Chondrocyte (in vitro differentiated cells): ENCODE measurements at places on chromosomes 2 and 18. TPM values are rescaled to one million over a fixed set of nuclear protein-coding genes. Genes with fewer than 3 reads are reported as not detected.

The EMILIN1 gene
- 180 to 235 TPM (median 182 TPM) in 3 replicates for total RNA-seq

DNA sequence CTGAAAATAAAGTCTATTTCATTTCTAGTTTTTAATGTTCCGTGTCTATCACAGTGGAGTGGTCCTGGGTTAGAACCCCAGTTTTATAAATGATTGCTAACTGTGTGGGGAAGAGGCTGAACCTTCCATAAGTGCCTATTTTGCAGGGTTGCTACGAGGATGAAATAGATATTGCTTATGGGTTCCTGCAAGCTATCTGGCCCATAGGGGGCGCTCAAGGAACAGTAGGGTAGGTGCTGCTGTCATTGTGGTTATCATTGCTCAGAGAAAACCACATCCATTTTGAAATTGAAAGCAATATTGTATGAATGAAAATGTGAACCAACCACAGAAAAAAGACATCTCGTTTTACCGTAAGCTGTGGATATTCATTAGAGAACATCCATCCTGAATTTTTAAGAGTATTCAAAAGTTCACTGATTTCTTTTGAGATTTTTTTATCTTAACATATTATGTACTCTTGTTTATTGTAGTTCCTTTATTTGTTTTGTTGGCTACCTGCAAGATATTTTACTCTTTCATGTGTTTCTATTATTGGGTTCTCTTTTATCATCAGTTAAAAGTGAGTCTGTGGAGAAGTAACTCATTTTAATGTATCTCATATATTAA is 261.6 kb downstream of the NAPG start:
- H3K27me3 ChIP-seq, result no peaks in the 10 kb centered on the region
- no peak overlapping the region for H3K27ac ChIP-seq
- DNase-seq, result no peak
- peaks cover 9% of the 10 kb centered on the region for H3K4me1 ChIP-seq
- no peak overlapping the region for H3K4me3 ChIP-seq
- H3K36me3 ChIP-seq, result peaks cover 32% of the 10 kb centered on the region

GRCh38 chr18:9537677-9538076 is 62.4 kb downstream of the RALBP1 start:
- no peak for DNase-seq
- H3K4me3 ChIP-seq, result no peak overlapping the region
- peaks cover 32% of the 10 kb centered on the region for H3K4me1 ChIP-seq

The RAD51AP2 gene
- total RNA-seq, result not detected in 3 replicates

The CYP26B1 gene
- 2.7 to 4.9 TPM (median 4.7 TPM) in 3 replicates for total RNA-seq

GRCh38 chr2:207385903-207386302 is 143.9 kb upstream of the CREB1 start:
- H3K4me1 ChIP-seq, result peaks cover 24% of the 10 kb centered on the region
- H3K4me3 ChIP-seq, result no peak overlapping the region

The IL18RAP gene
- total RNA-seq, result not detected in 3 replicates

The HOXD3 gene
- not detected in 3 replicates for total RNA-seq

The PPP1R1C gene
- 0.52 to 2.9 TPM (median 1.2 TPM) in 3 replicates for total RNA-seq

DNA sequence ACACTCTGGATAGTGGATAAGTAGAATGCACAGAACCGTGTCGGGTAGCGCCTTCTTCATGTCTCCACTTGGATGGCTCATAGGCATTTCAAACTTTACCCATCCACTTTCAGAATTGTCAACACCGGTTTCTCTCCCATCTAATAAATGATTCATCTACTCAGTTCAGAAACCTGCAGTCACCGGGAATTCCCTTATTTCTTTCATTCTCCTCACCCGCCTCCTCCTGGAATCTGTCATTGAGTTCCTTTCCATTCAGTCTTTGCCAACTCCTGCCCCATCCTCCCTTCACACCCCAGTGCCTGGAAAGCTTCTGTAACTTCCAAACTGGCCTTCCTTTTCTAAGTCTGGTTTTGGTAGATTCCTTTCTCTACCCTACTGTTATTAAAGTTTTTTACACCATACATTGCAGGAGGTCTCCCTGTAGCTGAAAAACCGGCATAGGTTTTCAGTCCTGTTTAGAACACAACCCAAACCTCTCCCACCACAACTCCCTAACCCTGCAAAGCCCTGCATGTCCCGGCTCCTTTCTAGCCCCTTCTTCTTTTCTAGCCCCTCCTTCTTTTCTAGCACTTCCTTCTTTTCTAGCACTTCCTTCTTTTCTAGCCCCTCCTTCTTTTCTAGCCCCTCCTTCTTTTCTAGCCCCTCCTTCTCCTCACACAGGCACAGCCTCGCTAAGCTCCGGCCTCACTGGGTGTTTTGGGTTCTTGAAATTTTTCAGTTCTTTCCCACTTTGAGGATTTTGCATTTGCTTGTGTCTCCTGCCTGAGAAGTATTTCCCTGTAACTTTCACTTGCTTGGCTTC is 133.9 kb upstream of the KLHL14 start:
- peaks cover 18% of the 10 kb centered on the region for H3K4me1 ChIP-seq
- H3K27me3 ChIP-seq, result no peaks in the 10 kb centered on the region
- no peaks in the 10 kb centered on the region for H3K36me3 ChIP-seq
- H3K27ac ChIP-seq, result no peak overlapping the region
- no peak for DNase-seq
- H3K4me3 ChIP-seq, result no peak overlapping the region

DNA sequence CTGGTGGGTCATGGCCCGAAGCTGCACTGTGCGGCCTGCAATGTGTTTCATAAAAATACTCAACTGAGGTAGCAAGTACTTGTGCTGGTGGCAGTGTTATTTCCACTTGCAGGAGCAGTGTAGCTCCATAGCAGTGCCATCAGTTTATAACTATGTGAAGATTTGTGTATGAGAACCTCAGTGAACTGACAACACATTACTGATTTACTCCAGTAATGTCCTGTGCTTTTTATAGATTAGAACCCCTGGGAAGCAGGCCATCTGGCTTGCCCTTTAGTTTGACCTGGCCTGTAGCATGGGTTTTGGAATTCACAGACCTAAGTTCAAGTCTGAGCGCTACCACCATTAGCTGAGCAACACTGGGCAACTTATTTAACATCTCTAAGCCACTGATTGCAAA is 99.7 kb upstream of the AQP4 start:
- no peak overlapping the region for H3K27ac ChIP-seq
- H3K4me1 ChIP-seq, result no peaks in the 10 kb centered on the region
- DNase-seq, result no peak
- H3K27me3 ChIP-seq, result peaks cover 2% of the 10 kb centered on the region

DNA sequence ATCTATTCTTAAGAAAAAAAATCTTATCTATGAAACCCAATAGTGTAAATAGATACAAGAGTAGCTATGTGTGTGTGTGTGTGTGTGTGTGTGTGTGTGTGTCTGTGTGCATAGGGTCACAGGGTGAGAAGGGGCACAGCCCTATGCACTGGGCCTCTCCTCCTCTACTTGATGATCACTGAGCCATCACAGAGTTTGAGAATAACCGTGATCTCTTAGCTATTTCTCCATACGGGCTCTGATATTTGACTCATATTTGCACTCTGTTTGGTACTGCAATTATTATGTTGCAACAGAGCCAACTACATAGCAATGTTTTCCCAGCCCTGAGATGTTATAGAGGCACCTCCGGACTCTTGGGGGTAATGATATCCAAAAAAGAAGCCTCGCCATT is 28.8 kb upstream of the SLC40A1 start:
- no peak overlapping the region for H3K4me3 ChIP-seq
- DNase-seq, result no peak
- no peaks in the 10 kb centered on the region for H3K27me3 ChIP-seq
- H3K27ac ChIP-seq, result no peak overlapping the region
- H3K36me3 ChIP-seq, result no peaks in the 10 kb centered on the region
- peaks cover 20% of the 10 kb centered on the region for H3K4me1 ChIP-seq

The RNU2-63P gene
- 2.7 TPM in 1 of 3 replicates, not detected in the others for total RNA-seq

The ARHGAP25 gene
- 0.31 to 0.50 TPM in 2 of 3 replicates, not detected in the other for total RNA-seq

The KATNAL2 gene
- 5.8 to 9.3 TPM (median 7.4 TPM) in 3 replicates for total RNA-seq

The ITSN2 gene
- 26.6 to 30.2 TPM (median 28.6 TPM) in 3 replicates for total RNA-seq

DNA sequence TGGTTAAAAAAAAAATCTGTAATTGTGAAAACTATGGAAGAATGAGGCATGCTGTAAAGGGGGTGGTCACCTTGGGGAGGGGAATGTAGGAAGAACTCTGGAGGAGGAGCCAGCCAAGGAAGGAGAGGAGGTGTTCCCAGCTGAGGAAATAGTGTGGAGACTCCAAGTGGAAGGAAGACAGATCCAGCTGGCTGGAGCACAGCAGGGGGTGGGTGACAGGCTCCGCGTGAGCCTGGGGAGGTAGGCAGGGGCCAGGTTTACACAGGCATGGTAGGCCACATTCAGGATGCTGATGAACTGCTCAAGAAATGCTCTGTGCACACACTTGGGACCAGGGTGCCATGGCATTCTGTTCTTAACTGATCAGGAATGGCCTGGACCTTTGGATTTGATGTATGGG is 16.8 kb downstream of the AFF3 start:
- H3K4me3 ChIP-seq, result no peak overlapping the region
- no peak overlapping the region for H3K27ac ChIP-seq
- no peak for DNase-seq
- H3K27me3 ChIP-seq, result no peaks in the 10 kb centered on the region
- peaks cover 15% of the 10 kb centered on the region for H3K4me1 ChIP-seq

- H3K4me3 ChIP-seq, result no peak overlapping the region
- no peaks in the 10 kb centered on the region for H3K36me3 ChIP-seq
- no peaks in the 10 kb centered on the region for H3K4me1 ChIP-seq
- no peak overlapping the region for H3K27ac ChIP-seq
- H3K27me3 ChIP-seq, result peaks cover under 1% of the 10 kb centered on the region
These were observed 146.3 kb upstream of the SKOR2 start for GRCh38 chr18:47397671-47398319.

GRCh38 chr2:111662039-111662770 is 221.8 kb downstream of the ANAPC1 start:
- H3K27ac ChIP-seq, result peak overlapping the region; percentile 89
- peaks cover 49% of the 10 kb centered on the region for H3K4me1 ChIP-seq
- no peak overlapping the region for H3K4me3 ChIP-seq
- no peaks in the 10 kb centered on the region for H3K27me3 ChIP-seq
- H3K36me3 ChIP-seq, result peaks cover 2% of the 10 kb centered on the region

- no peak overlapping the region for H3K4me3 ChIP-seq
- no peaks in the 10 kb centered on the region for H3K36me3 ChIP-seq
- no peaks in the 10 kb centered on the region for H3K27me3 ChIP-seq
- H3K4me1 ChIP-seq, result peaks cover 51% of the 10 kb centered on the region
- H3K27ac ChIP-seq, result peak overlapping the region; percentile 89
These were observed 191.4 kb downstream of the SPP2 start for GRCh38 chr2:234241656-234242458.

GRCh38 chr2:214747992-214748391 is 61.5 kb downstream of the BARD1 start:
- H3K4me3 ChIP-seq, result no peak overlapping the region
- no peaks in the 10 kb centered on the region for H3K27me3 ChIP-seq
- peaks cover 5% of the 10 kb centered on the region for H3K4me1 ChIP-seq
- no peak for DNase-seq

DNA sequence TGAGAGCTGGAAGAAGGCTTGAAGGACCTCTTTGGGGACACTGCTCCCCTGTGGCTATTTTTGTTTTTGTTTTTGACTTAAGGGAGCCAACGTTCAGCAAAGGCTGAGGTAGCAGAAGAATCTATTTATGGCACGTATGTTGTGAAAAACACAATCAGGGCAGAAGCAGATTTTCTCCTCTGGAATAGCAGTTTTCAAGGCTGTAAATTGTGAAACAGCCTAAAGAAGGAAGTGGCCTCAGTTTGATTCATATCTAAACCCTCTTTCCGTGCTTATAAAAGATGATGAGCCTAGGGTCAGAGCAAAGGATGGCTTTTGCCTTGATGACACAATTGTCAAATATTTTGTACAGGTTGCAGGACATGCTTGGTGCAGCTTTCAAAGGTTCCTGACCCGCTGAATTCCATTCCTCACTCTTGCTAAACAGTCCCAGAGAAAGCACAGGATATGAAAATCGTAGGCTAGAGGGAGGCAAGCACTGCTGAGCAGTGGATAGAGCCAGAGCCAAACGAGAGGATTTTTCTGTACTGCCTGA is 106.2 kb upstream of the DLX2 start:
- DNase-seq, result no peak
- H3K36me3 ChIP-seq, result no peaks in the 10 kb centered on the region
- no peak overlapping the region for H3K4me3 ChIP-seq
- no peaks in the 10 kb centered on the region for H3K27me3 ChIP-seq

DNA sequence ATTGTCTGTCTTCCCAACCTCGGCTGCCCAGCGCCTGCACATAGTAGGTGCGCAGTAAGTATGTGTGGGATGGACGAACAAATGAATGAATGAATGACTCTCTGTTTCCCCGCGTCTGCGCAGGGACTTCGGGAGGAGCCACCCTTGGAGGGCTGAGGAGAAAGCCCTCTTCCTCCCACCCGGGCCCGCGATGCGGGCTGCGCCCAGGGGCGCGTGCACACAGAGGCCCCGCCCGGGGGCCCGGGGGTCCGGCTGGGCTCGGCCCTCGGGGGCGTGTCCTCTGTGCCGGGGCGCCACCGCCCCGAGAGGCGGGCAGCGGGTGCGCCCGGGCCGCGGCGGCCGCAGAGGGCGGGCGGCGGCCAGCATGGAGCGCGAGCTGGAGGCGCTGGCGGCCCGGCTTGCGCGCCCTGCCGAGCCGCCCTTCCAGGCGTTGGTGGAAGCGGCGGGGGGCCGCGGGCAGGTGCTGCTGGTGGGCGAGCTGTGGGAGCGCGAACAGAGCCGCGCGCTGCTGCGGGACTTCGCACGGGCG is at the start of gene C2orf72:
Gene C2orf72, plus strand, starts transcription at position 322 of the 529 bp plus-strand sequence. Its CDS starts 43 bp downstream, at position 365.
- peaks cover 3% of the 10 kb centered on the region for H3K36me3 ChIP-seq
- H3K4me3 ChIP-seq, result peak within 1 kb of the TSS; percentile 56
- H3K27ac ChIP-seq, result no peak within 1 kb of the TSS
- DNase-seq, result no peak
- no peaks in the 10 kb centered on the region for H3K4me1 ChIP-seq

DNA sequence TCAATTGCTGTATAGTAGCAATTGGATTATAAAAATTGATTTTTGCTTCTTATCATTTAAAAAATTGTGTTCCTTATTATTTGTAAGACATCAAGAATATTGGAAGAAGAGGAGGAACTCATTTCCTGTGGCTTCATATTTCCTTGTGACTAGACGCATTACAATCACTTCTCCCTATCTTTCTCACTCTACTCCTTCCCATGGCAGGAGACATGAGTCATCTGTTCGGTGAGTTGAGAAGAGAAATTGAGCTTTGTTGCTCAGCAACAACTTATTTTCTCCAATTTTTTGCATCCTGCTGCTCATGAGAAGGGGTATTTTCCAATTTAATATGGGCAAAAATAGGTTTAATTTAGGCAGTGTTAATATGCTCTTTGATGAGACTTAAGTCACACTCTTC is 1783.9 kb downstream of the SUCLG1 start:
- H3K4me3 ChIP-seq, result no peak overlapping the region
- DNase-seq, result no peak
- H3K36me3 ChIP-seq, result no peaks in the 10 kb centered on the region
- H3K27me3 ChIP-seq, result peaks cover 1% of the 10 kb centered on the region

The AMMECR1L gene
- 21.5 to 25.4 TPM (median 25.2 TPM) in 3 replicates for total RNA-seq

The REG3A gene
- not detected in 3 replicates for total RNA-seq
